Stimulated activated CD4-positive, alpha-beta T cell treated with anti-CD3 and anti-CD28 coated beads, Interleukin-2, amount 100 ng/mL, for 4 hours (primary cell): ENCODE measurements at places on chromosomes 2 and 18.

DNA sequence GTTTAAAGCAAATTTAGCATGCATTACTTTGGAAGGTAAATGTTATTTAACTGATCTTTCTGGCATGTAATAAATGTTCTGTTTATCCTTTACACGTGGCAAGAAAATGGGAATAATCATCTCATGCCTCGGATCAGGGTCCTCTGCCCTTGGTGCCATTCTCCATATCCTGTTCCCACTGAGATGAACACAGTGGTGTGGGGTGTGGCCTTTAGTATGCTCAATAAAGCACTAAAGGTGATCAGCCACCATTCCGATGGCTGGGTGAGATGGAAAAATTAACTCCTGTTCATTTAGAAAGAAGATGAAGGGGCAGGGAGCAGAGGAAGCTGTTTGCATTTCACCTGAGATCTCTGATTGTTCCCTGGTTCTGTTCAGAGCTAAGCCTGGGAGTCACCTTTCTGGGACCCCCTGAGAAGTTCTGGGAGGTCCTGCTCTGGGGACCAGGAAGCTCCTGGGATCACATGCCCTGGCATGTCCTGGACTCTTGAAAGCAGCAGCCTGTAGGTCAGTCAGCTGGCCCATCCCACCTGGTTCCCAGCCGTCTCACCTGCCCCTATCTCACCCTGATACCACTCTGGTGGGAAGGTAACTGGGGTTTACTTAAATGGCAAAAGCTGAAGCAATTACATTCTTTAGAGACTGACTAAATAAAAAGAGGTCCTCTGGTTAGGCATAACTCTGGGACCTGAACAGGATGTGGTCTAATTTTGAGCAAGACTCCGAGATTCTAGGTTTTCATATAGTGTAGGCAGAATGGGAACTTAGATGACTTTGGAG, 288.9 kb upstream of the EPAS1 start:
- DNase-seq = no peak

DNA sequence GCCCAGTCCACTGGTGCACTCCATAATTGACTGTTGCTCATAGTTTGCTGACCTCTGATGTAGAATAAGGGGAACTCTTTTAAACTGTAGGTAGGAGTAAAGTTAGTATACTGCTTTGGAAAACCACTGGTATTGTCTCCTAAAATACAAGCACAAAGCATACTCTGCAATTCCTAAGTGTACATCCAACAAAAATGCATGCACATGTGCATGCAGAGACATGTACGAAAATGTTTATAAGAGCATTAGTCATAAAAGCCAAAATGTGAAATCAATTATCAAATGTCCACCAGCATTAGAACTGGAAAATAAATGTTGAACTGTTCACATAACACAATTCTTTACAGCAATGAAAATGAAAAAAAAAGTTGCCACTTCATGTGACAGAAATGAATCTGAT, 39.8 kb upstream of the DDX18 start:
- DNase-seq = no peak

- DNase-seq = no peak
Observed at GRCh38 chr18:34400834-34401233, 176.1 kb upstream of the NOL4 start.

DNA sequence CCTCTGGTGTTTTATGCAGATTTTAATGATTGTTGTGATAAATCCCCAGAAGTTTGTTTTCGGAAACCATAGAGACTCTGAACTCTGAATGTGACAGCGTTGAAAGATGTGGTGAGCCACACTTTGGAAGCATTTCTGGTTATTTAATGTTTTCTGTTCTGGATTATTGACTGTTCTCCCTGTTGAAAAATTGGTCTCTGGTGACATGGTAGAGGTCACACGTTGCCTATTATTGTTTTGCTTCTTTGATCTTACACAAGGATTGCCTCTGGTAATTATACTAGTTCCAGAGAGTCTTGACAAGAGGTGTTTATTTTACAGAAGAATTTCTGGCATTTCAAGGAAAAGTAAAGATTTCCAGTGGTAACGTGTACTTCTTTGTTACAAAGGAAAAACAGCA, 127.1 kb downstream of the GREB1L start:
- no peak for DNase-seq

GRCh38 chr18:35248429-35248828, 7.6 kb downstream of the ZNF397 start:
- no peak for DNase-seq

- DNase-seq = no peak
Observed at GRCh38 chr18:49225160-49225559, 235.3 kb downstream of the DYM start.

DNA sequence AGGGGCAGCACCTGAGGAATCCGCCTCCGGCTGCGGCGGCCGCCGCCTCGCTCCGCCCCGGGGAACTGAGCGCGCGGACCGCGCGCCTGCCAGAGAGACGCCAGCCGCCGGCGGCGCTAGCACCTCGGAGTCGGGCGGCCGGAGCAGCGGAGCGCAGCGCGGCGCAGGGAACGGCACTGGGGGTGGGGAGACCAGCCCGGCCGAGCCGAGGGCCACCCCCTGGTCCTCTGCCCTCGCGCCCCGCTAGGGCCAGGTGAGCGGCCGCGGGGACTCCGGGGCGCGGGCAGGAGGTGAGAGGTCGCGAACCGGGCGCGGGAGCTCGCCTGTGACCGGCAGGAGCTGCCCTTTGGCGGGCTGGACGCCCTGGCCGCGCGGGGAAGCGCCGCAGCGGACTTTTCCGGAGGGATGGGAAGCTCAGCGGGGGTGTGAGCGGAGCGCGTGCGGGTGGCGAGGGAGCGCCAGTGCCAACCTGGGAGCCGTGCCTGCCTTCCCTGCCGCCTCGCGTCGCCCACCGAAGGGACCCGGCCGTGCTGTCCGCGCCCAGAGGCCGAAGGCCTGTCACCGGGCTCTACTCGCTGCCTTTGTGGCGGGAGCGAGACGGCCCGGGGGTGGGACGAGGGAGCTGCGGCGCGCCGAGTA, at the start of gene GREB1L:
GREB1L (plus strand) TSS at position 92 of the 639 bp plus-strand sequence. CDS start 141,287 bp downstream, outside the sequence.
- DNase-seq = no peak
